ENCODE measurements at places on chromosomes 6 and 20. TPM values are rescaled to one million over a fixed set of nuclear protein-coding genes. Genes with fewer than 3 reads are reported as not detected.

The PGC gene
- not detected for total RNA-seq

The AGER gene
- total RNA-seq: 30.6 TPM

The EYA4 gene
- total RNA-seq: not detected

The CCN2 gene
- total RNA-seq: not detected

The OTOR gene
- total RNA-seq: not detected

The MAP7 gene
- total RNA-seq: 0.75 TPM
